ENCODE measurements at places on chromosomes 12 and 14.

GRCh38 chr14:103733651-103734050 is 18.0 kb downstream of the ZFYVE21 start:
- H3K4me3 ChIP-seq = no peak overlapping the region
- H3K27ac ChIP-seq = no peak overlapping the region
- no peaks in the 10 kb centered on the region for H3K27me3 ChIP-seq
- H3K36me3 ChIP-seq = peaks cover 3% of the 10 kb centered on the region

- peaks cover 9% of the 10 kb centered on the region for H3K4me1 ChIP-seq
- DNase-seq = peak; percentile 53
- peak overlapping the region; percentile 68 for H3K27ac ChIP-seq
- no peak overlapping the region for H3K4me3 ChIP-seq
Measured at GRCh38 chr14:67680941-67681340, 6.5 kb upstream of the VTI1B start.

GRCh38 chr14:84961637-84962036 is 568.3 kb upstream of the FLRT2 start:
- no peaks in the 10 kb centered on the region for H3K27me3 ChIP-seq
- DNase-seq = no peak
- no peak overlapping the region for H3K4me3 ChIP-seq
- no peak overlapping the region for H3K27ac ChIP-seq
- no peaks in the 10 kb centered on the region for H3K36me3 ChIP-seq

DNA sequence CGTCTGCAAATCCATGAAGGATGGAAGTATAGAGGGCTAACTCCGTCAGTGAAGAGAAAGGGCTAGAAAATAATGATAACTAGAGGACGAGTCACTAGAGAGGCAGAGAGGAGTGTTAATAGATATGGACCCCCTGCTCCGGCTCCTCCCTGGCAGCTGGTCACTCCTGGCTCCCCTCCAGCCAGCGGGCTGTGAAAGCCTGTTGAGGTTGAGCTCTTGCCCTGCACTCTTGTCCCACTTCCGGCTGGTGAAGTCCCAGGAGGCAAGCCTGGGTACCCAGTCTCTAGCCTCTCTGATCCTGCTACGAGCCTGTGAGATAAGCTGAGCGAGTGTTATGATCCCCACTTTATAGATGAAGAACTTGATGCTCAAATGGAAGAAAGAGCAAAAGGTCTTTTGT is 90.3 kb downstream of the RFX4 start:
- no peak for DNase-seq
- H3K4me3 ChIP-seq = no peak overlapping the region
- no peak overlapping the region for H3K27ac ChIP-seq
- peaks cover 5% of the 10 kb centered on the region for H3K27me3 ChIP-seq

GRCh38 chr14:101070540-101071492 is 167.3 kb upstream of the RTL1 start:
- no peak overlapping the region for H3K4me3 ChIP-seq
- no peaks in the 10 kb centered on the region for H3K36me3 ChIP-seq
- H3K27ac ChIP-seq = no peak overlapping the region
- no peaks in the 10 kb centered on the region for H3K27me3 ChIP-seq
- peaks cover 27% of the 10 kb centered on the region for H3K4me1 ChIP-seq
- DNase-seq = no peak

DNA sequence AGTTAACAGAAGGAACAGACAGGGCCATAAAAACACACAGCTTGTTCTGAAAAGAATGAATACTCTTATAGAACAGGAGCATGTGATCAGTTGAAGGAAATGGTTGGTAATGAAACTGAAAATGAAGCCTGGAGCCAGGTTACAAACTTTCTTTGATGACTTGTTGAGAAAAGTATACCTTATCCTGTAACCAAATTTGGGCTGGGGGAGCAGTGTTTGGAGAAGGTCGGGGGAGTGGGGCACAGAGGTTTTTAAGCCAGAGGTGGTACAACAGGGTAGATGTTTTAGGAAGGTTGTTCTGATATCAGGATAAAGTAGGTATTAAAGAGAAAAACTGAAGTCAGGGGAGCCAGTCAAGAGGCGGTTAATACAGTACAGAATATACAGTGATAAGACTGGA is 8.2 kb downstream of the GOLT1B start:
- no peaks in the 10 kb centered on the region for H3K4me1 ChIP-seq
- H3K4me3 ChIP-seq = no peak overlapping the region
- peaks cover 23% of the 10 kb centered on the region for H3K36me3 ChIP-seq
- H3K27ac ChIP-seq = no peak overlapping the region
- no peaks in the 10 kb centered on the region for H3K27me3 ChIP-seq
- no peak for DNase-seq

DNA sequence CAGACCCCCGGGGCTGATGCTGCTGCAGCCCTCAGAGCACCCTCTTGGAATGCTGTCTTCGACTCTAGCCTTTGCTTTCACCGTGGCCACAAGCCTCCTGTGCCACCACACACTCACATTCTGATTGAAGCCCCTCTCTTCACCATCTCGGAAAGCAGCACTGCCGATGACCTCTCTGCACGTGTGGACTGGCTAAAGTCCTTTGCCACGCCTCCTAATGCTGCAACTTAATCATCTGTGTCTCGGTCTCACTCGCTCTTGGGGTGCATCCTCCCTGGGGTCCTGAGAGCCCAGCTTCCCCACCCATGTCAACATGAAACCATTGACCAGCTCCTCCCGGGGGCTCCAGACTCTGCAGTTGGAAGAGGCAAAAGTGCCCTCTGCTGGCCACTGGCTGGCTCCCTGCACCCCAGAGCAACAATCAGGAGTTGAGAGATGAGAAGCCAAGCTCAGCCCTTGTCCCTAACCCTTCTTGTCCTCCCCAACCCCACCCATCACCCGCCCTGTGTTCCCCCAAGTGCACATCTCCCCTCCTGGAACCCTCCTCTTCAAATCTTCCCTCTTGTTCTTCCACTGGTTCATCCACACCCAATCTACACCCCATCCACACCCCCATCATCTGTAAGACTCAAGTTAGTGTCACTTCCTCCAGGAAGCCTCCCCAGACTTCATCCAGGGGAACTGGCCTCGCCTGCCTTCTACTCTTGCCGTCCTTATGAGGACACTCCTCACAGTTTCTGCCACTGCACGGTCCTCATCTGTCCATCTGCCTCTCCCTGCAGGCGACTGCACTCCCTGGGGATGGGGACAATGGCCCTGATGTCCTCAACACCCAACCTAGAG is 23.6 kb upstream of the FAM181A start:
- peaks cover 6% of the 10 kb centered on the region for H3K27me3 ChIP-seq
- H3K27ac ChIP-seq = no peak overlapping the region
- no peaks in the 10 kb centered on the region for H3K36me3 ChIP-seq
- H3K4me3 ChIP-seq = no peak overlapping the region

DNA sequence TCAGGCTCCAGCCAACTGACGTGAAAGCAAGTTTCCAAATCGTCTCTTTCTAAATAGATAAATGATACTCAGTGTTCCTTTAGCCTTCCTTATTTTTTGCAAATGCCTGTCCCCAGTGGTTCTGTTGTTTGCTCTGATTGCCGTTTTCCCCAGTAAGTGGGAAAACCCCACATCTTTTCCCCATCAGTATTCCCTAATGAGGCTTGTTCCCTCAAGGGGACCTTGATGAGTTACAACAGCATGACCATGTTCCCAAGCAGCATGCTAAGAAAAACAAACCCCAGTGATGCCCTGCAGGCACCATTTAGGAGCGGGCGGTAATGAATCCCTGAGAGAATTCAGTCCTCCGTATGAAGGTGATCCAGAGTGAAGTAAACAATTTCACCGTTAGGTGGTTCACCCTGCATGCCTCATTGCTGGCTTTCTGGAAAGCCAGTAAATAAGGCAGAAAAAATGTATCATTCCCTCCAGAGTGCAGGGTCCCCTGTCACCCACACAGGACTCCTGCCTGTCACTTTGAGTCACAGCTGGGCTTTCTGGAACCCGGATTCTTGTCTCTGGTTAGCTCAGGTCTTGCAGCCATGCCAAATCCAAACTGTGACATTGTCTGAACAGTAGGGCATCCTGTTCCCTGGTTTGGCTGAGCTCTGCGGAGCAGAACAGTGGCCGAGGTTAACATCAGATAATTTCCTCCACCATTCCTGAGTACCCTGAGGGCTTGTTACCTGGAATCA is 222.6 kb downstream of the RGS6 start:
- no peak overlapping the region for H3K27ac ChIP-seq
- H3K4me1 ChIP-seq = no peaks in the 10 kb centered on the region
- no peak overlapping the region for H3K4me3 ChIP-seq
- H3K36me3 ChIP-seq = no peaks in the 10 kb centered on the region
- DNase-seq = no peak
- no peaks in the 10 kb centered on the region for H3K27me3 ChIP-seq
